ENCODE measurements at places on chromosomes 2 and 18. TPM values are rescaled to one million over a fixed set of nuclear protein-coding genes. Genes with fewer than 3 reads are reported as not detected.
A peak's percentile ranks its signal among the peaks of the same experiment; 100 is the strongest.

- peak; percentile 77 for DNase-seq
These were observed 161.1 kb downstream of the ARL4C start for GRCh38 chr2:234335661-234336228.

GRCh38 chr2:66561645-66562303 is 126.8 kb downstream of the MEIS1 start:
- DNase-seq: peak; percentile 61

DNA sequence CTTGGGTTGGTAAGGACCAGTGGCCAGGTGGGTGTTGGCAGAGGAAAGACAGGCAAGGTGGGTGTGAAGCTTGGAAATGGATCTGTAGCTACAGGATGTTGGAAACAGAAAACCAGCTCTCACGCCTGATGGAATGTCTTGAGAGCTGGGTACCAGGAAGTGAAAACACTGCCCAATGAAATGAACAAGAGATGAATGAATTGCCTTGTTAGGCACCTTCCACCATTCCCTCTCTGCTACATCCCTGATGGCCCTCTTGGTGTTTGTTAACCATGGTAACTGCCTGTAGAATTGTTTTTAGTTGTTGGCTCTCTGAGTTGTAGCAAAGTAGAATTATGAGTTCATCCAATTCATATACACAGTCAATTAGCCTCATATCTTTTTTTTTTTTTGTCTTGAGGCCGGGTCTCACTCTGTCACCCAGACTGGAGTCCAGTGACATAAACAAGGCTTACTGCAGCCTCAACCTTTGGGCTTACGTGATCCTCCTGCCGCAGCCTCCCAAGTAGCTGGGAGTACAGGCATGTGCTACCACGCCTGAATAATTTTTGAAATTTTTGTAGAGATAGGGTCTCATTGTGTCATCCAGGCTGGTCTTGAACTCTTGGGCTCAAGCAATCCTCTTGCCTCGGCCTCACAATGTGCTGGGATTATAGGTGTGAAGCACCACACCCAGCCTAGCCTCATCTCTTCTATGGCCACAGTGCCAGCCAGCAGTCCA is 9.5 kb downstream of the KCMF1 start:
- DNase-seq: no peak

DNA sequence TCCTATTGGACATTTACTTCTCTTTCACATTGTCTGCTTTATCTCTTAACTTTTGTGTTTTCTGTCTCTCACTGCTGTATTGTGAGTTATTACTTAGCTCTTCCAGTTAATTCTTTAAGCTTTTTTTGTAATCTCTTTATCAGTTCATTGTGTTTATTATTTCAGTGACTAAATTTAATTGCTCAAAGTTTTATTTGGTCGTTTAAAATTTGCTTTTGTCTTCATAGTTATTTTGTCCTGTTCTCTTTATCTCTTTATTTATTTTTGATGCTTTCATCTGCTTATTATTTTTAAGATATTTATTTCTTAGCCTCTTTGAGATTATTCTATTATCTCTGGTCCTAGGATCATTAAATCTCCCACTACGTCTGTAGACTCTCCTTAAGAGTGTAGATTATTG is 268.6 kb downstream of the ALPK2 start:
- DNase-seq: no peak

- no peak for DNase-seq
These were observed 37.8 kb downstream of the ARHGEF4 start for GRCh38 chr2:130874512-130874911.

GRCh38 chr2:144489315-144489916 is 30.5 kb downstream of the ZEB2 start:
- no peak for DNase-seq

GRCh38 chr18:9494778-9495331 is 19.5 kb downstream of the RALBP1 start:
- no peak for DNase-seq

DNA sequence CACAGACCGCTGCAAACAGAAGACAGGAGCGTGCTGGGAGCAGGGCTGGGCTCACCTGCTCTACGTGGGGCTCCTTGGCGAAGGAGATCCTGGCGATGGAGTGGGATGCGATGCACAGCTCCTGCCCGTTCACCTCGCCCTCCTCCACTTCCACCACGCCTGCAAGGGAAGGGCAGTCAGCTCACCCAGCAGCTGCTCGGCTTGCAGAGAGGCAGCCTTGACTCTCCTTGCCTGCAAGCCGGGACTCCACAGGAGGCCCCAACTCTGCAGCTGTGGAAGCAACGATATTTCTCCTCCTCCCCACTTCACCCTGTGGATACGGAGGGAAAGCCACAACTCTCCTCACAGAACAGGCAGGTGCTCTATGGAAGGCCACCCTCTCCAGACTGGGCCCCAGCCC is 35.1 kb downstream of the THAP4 start:
- no peak for DNase-seq

DNA sequence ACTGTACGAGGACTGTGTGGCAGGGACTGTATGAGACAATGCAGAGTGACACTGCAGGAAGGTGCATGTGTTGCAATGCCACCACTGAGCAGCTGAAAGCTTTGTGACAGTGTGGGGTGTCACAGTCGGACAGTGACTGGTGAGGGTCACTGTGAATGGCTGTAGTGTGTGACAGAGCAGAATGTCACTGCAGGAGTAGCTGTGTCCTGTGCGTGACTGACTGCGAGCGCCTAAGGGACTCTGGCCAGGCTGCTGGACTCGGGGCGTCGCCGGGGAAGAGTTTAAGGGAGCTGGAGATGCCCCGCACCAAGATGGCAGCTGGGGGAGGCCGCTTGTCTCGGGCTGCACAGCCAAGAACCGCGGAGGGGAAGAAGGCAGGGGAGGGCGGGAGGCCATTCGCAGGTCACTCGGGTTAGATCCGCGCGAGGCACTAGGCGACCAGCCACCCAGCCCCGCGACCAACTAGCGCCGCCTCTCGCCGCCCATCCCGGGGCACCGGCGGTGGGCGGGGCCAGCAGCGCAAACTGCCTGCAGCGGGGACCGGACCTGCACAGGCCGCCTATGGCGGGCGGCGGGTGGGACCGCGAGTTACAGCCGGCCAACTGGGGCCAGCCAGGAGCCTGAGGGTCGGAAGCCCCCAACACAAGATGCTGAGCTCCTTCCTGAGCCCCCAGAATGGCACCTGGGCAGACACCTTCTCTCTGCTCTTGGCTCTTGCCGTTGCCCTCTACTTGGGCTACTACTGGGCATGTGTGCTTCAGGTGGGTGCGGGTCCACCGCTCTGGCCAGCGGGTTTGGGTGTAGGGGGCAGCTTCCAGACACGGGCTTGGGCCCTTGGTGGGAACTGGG is at the start of gene ABHD1:
ABHD1 (plus strand) TSS at position 514 of the 849 bp plus-strand sequence; CDS start at position 648, 134 bp downstream.
- no peak for DNase-seq

DNA sequence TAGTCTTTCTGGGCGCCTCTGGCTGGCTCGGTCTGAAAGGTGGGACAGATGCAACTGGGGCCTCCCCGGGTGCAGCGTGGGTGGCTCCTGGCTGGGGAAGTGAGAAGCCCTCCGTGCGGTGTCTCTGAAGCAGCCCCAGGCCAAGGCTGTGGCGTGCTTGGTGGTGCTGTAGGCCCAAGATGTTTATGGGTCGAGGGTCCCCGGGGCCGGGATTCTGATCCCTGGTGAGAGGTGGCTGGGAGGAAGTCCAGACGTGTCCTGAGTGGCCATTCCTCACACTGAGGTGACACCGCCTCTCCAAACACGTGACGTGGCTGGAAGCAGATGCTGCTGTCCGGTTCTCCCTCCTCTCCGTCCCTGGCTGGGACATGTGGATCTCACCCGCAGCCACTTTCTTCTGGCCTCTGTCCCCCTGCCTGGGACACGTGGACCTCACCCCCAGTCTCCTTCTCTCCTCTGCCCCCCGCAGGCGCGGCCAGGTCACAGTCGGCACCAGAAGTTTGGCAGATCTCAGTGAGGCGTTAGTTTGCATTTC is 12.6 kb downstream of the RTP5 start:
- DNase-seq: no peak

- DNase-seq: no peak
These were observed 6.3 kb upstream of the CYP26B1 start for GRCh38 chr2:72153924-72154323.

DNA sequence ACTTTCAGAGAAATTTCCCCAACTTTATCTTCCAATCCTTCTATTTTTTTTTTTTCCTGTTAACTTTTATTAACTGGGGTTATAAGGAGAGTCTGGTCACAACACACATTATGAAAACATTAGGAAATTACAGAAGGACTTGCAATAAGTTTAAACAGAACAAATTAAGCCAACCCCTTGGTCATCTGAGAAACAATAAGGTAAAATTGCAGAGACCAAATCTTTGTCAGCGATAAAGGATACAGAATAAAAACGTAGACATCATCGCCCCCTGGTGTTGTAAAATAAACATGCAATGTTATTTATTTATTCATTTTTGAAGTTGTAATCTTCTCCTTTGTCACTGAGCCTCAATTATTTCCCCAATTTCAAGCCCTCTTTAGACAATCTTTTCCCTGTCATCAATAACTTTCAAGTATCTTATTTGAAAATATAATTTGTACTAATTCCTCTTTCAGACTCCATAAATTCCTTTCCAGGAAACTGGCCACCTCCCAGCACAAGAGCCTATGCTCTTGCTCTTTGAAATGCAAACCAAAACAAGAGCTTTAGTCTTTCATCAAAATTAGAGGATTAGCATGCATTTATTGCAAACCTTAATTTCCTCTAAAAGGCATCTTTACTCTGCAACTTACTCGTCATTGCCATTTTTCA is 19.5 kb downstream of the G6PC2 start:
- peak; percentile 16 for DNase-seq

DNA sequence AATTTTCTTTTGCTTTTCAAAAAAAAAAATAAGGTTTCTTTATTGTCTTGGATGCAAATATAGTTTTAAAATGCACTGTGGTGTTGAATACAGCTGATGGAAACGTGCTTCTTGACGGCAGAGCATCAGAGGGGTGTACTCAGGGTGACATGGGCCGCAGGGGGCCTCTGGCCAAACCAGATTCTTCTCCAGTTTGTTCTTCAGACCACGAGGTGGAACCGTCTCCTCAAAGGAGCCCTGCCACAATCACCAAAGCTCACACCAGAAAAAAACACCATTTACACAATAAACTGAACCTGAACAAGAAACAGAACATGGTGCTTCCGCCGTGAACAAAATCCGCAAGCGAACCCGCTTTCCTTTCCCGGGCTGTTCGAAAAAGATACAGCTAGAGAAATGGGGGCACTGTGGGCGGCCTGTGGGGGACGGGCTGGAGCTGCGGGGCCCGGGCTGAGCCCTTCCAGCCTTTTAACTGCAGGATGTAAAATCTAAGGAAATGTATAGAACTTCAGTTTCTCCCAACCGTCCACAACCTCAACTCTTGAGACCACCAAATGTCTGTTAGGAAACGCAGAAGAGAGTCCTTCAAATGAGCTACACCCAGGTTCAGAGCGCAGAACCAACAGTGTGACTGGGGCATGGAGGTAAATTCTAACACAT is 34.5 kb downstream of the PSMG2 start:
- no peak for DNase-seq

- no peak for DNase-seq
These were observed 103.3 kb upstream of the NCK2 start for GRCh38 chr2:105641389-105641811.

- DNase-seq: no peak
These were observed 30.0 kb downstream of the IL1R2 start for GRCh38 chr2:102021779-102022178.

DNA sequence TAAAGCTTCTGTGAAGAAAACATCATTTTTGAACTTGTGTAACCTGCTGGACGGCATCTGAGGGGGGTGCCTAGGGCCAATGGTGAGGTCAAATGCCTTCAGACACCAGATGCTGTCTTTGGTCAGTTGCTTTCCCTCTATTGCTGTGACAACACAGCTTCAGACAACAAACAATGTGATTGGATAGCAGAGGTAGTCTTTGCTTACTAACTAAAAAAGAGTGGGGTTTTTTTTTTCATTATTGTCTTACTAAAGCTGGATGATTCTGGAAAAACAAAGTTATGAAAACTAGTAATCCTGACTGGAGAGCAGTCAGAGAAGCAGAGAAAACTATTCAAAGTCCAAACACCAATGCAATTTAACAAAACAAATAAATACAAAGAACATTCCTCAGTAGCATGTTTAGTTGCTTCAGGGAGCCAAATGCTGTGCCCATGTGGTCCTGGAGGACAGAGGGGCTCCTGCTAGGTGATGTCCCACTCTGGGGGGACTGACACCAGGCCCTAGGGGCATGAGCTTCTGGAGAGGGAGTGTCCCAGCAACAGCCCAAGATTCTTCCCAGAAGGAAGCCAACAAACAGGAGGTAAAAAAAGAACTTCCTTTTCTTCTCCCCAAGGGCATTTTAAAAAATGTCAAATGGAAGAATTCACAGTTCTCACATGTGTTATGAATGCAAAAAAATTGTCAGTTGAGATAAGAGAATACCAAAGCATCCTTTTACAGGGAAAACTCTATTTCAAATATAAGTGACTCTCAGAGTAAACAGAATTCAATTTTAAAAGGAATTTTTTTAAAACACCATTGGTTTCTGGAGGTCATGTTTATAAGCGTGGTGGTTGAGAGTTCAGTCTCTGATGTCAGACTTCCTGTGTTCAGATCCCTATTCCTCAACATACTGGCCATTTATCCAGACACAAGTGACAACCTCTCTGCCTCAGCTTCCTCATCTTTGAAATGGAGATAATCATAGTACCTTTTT is 181.1 kb upstream of the PGAP1 start:
- DNase-seq: no peak

DNA sequence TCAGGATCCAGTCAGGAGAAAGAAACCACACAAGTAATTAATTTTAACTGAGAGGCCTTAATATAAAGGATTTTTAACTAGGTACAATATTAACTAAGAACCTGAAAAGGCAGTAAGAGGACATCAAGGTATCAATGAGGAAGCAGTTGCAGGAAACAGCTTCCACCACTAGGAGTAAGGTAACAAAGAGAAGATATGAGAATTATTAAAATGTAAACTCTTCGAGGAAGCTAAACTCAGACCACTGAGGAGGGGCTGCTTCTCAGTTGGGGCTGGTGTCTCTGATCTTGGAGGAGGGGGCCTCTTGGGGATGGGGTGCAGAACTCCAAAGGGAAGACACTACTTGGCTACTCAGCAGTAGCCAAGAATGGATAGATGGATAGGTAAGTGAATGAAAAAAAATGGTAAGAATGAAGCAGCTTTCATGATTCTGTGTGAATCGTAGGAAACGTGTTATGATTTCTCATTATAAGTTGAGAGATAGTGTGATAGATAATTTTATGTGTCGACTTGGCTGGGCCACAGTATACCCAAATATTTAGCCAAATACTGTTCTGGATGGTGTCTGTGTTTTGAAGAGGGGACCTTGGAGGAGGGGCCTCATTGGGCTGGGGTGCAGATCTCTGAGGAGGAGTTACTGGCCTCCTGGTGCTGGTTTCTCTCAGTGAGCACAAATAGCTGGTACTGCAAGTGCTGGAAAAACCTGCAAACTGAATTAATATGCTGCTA is 547.7 kb upstream of the LRRTM1 start:
- DNase-seq: no peak

- peak; percentile 41 for DNase-seq
These were observed 42.5 kb downstream of the SDC1 start for GRCh38 chr2:20182241-20182931.

Gene EFR3B
- total RNA-seq: 0.19 TPM

Gene PPP1R7
- 60.3 TPM for total RNA-seq

Gene LIMS4
- total RNA-seq: not detected

Gene ARHGEF33
- total RNA-seq: not detected

Gene ADCYAP1
- 0.47 TPM for total RNA-seq

Gene SPATA3
- not detected for total RNA-seq

Gene TNFRSF11A
- total RNA-seq: 0.17 TPM

Gene TMEM163
- not detected for total RNA-seq

Gene ADRA2B
- not detected for total RNA-seq

Gene RGPD8
- total RNA-seq: 2.0 TPM

Gene RAX
- total RNA-seq: not detected

Gene NOSTRIN
- 0.25 TPM for total RNA-seq

Gene AFF3
- 0.37 TPM for total RNA-seq

Measured in H4 (cell line).